ENCODE measurements at places on chromosomes 11 and 22. TPM values are rescaled to one million over a fixed set of nuclear protein-coding genes. Genes with fewer than 3 reads are reported as not detected.
A peak's percentile ranks its signal among the peaks of the same experiment; 100 is the strongest.

GRCh38 chr22:41478891-41479521, 10.1 kb downstream of the ACO2 start:
- no peak for DNase-seq

GRCh38 chr11:17460406-17460805, 16.2 kb downstream of the ABCC8 start:
- DNase-seq = no peak

- DNase-seq = no peak
Measured at GRCh38 chr22:23109079-23109347, 32.8 kb downstream of the RSPH14 start.

DNA sequence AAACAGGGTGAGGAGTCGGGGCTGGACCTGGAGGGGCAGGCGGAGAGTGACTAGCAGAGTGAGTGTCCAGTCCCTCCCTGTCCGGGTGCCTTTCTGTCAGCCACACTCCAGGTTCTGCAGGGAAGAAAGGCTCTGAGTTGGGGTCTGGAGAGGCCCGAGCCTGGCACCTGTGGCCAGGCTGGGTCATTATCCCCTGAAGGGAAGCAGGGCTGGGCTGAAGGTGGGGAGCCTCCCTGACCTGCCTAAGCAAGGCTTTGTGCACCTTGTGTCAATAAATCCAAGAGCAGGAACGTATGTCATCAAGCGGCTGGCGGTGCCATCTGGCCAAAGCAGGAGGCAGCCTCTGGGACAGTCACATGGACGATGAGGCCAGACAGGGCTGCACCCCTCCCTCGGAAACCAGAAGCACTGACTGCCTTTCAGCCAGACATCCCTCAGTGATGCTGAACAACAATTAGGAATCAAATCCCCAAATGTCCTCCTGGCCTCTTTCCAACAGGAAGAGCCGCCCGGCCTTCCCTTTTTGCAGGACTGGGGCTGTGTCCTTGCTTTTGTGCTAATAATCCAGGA, 73.9 kb upstream of the FGF3 start:
- DNase-seq = no peak

GRCh38 chr11:87628957-87629356, 546.3 kb downstream of the RAB38 start:
- DNase-seq = no peak

DNA sequence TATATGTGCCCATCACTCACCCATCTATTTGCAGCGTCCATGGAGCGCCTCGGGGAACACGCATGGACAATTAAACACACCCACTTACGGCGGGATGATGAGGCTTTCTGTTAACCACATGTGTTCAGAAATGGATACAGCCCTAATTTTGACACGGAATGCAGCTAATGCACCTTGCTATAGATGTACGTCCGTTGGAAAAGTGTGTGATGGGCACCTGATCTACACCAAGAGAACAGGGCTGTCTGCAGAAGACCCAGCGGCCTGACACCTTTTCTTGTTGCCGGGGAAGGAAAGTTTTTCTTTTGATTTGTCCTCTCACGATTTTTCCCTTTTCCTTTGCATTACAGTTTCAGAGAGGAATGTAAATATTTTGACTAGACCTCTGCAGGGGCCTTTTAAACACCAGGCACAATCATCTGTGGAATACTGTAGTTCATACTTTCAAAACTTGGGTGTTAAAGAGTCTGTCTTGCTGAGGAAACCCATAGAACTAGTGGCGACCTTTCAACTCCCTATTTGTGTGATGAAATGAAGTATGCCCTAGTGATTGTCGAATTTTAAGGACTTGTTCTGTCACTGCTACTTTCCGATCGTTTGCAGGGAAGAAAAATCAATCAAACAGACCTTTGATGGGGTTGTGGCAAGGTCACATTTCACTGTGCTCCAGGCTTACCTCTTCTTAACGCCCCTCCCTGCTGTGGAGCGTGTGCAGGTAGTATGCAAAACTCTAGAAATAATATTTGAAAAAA, 16.5 kb upstream of the PAX6 start:
- DNase-seq = no peak

GRCh38 chr22:20433686-20434241, 3.9 kb downstream of the SCARF2 start:
- DNase-seq = no peak

GRCh38 chr11:737366-737765, 9.9 kb upstream of the TALDO1 start:
- no peak for DNase-seq

- DNase-seq = peak; percentile 3
Measured at GRCh38 chr11:84261707-84262106, 975.5 kb upstream of the CCDC90B start.

GRCh38 chr11:47916361-47916841, 64.0 kb upstream of the PTPRJ start:
- DNase-seq = no peak

GRCh38 chr11:34149786-34150185, 44.4 kb downstream of the NAT10 start:
- DNase-seq = no peak

GRCh38 chr11:128553662-128554362, 33.5 kb downstream of the ETS1 start:
- peak; percentile 63 for DNase-seq

DNA sequence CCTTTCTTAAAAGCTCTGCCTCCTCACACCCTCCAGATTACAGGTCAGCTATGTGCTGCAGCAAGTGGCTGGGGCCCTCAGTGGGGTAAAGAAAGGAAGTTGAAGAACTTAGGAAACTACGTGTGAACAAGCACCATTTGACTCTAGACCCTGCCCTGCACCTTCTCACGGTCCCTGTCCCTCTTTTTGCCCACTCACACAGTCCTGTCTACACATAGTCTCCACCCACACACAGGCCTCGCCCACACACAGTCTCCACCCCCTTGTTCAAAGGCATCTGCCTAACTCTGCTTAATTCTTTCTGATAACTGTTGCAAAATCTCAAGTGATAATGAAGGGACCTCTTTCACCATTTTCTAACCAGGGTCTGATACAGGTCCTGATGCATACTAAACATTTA, 59.0 kb downstream of the TMPRSS5 start:
- DNase-seq = no peak

DNA sequence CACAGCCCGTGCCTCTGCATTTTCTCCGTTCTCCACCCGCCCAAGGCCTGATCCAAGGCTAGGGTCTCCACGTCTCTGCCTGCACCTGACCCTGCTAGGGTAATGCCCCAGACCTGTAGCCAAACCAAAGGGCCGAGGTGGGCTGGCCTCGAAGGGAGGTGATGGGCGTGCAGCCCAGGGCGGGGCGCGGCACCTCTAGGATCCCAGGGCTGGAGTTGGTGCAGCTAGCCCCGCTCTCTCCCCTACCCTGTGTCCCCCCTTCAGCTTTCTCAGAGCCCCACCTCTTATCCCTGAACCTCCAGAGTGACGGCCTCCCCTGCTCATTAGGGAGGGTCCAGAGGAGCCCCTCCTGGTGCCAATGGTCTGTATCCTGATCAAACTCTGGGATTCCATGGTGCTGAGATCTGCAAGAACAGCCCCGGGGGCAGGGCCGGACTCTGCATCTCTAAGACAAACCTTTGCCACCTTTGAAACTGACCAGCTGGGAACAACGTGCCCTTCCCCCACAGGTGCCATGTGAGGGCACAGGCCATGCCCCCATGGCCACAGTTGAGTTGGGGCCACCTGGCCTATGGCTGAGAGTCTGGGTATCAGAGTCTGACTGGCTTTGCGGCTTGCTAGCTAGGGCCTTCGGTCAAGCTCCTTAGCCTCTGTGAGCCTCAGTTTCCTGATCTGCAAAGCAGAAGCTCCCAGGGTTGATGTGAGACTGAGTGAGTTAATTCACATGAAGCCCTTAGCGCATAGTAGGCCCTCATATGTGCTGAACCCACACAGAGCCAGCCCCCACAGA, 23.1 kb upstream of the CBX7 start:
- DNase-seq = no peak

- DNase-seq = no peak
Measured at GRCh38 chr11:133829566-133829965, 15.7 kb downstream of the SPATA19 start.

- no peak for DNase-seq
Measured at GRCh38 chr11:127656116-127656836, 655.7 kb upstream of the KIRREL3 start.

DNA sequence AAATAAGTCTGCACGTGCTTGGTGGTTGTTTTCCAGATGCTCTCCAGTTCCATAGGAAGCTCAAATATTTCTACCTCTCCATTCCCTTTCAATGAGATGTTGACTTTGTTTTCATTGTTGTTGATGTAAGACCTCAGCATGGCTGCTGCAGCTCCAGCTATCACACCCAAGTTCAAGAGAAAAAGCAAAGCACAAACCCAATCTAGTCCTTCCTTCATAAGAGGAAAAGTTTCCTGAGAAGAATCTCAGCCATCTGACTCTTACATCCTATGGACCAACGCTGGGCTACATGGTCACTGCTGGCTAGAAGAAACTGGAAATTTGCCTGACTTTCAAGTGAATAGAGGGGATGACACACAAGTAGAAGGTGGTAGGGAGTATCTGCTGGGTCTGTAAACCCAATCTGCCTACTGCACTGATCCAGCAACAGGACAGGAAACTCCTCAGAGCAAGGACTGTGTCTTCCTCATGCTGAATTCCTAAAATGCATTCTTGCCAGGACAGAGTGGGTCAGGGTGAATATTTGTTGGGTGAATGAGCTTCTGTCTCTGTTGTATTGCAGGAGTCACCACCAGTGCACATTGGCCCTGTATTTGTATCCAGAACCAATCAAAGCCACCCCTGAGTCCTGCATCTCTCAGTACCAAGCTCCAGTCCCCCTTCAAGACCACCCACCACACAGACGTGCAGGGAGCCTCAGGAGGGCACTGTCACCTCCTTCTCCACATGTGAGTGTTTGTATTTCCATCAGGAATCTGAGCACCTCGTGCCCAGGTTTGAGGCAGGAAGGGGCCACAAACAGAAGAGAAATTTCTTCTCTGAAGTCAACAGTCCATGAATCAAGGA, 118.0 kb upstream of the IGLL5 start:
- DNase-seq = no peak

DNA sequence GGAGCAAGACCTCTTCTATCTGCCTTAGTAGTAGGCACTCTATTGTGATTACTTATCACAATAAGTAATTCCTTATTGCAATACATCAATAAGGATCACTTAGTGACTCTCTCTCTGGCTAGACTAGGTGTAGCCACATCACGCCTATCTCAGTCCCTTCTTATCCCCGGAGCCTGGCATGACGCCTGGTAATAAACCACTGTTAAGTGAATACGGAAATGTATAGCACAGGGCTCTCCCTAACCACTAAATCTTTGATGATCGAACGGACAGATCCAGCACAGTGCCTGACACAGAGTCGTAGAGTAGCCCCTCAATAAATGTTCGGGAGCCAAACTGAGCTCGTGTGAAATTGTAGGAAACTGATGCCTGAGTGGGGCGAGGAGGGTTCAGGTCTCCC, 143.3 kb downstream of the FBXO7 start:
- DNase-seq = no peak

DNA sequence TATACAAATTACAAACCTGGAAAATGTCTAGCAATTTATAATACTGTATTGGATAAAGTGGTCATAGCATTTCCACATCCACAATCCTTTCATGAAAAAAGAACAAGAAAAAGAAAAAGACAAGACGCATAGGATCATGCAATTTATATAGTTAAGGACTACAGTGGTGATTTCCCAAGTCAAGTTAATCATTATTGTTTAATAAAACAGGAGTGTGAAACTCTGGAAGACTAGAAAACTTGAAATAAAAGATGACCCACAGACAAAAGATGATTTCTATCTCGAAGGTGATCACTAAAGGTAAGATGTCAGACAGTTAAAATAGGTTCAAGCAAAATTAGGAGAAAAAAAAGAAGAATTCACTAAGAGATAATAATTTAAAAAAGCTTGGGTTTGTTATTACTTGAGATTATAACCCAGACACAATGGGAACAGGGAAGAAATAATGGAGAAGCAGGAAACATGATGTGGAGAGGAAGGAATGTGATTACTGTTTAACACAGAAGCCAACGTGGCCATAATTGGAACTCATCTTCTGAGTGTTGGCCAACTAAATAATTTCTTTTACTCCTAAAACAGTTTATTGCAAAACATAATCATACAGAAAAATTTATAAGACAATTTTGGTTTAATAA, 441.2 kb upstream of the ANO3 start:
- no peak for DNase-seq

DNA sequence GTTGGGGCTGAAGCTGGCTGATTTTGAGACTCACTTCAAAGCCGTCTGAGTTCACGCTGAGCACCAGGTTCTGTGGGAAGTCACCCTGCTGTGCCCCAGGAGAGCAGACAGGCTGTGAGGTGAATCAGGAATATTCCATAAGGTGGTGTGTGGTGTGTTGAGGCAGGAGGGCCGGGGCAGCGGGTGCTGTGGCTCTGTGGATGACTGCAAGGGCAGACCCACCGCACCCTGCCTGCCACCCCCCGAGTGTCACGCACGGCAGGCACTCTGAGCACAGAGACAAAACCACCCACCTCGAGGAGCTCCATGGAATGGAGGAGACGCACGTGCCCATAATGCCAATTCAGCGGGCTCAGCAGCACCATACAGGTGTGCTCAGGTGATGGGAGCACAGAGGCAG, 147.8 kb downstream of the PKNOX2 start:
- DNase-seq = no peak

- DNase-seq = no peak
Measured at GRCh38 chr22:19728836-19729235, 5.5 kb downstream of the GP1BB start.

- no peak for DNase-seq
Measured at GRCh38 chr11:33631749-33632091, 68.9 kb downstream of the C11orf91 start.

GRCh38 chr22:33659448-33659847, 260.8 kb downstream of the LARGE1 start:
- DNase-seq = no peak

The HPX gene
- total RNA-seq = 0.35 TPM

The SPECC1L gene
- 27.4 TPM for total RNA-seq

The RFPL3 gene
- total RNA-seq = not detected

The LMNTD2 gene
- 0.08 TPM for total RNA-seq

The A4GALT gene
- 6.9 TPM for total RNA-seq

The BAIAP2L2 gene
- not detected for total RNA-seq

The ASCL2 gene
- not detected for total RNA-seq

The GAL gene
- not detected for total RNA-seq

The SLC22A9 gene
- not detected for total RNA-seq

The HSPA8 gene
- total RNA-seq = 6,052 TPM

Measured in HT1080 (cell line).